H4 (cell line): ENCODE measurements at places on chromosomes 5 and 9. TPM values are rescaled to one million over a fixed set of nuclear protein-coding genes. Genes with fewer than 3 reads are reported as not detected.

DNA sequence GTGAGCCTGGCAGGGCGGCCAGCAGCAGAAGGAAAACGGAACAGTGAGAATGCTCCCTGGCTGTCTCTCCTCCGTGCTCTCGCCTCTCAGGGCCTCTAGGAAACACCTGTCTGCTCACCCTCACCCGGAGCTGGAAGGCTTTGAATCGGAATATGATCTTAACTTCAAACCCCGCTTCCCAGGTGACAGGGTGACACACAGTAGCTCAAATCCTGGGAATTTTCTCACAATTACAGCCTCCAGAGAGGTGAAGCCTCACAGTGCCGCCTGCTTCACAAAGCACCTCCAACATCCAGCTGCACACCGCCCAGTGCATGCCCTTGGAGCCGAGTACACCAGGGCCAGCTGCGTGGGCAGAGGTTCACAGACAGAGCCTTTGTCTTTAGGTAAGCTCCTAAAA, 12.5 kb downstream of the SEC16A start:
- no peak for DNase-seq

- DNase-seq, result peak; percentile 97
Observed at GRCh38 chr5:39760385-39761198, 335.8 kb upstream of the DAB2 start.

DNA sequence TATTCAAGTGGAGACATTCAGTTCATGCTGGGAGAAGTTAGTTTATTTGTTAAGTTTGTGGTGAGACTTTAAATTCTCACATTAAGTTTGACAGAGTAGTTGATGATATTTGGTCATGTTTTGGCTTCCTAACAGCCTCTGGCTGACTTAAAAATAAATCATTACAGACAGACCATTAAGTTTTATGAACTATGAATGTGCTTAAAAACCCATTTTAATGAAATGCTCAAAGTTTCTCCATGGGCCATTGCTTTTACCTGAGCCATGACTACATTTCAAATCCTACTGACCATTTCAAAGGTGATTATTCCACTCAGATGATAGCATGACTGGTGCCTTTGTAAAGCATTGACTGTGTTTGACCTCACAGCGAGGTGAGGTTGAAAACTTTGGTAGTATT, 192.7 kb downstream of the LRRC70 start:
- no peak for DNase-seq

GRCh38 chr5:178287791-178288105, 55.1 kb upstream of the PHYKPL start:
- no peak for DNase-seq

DNA sequence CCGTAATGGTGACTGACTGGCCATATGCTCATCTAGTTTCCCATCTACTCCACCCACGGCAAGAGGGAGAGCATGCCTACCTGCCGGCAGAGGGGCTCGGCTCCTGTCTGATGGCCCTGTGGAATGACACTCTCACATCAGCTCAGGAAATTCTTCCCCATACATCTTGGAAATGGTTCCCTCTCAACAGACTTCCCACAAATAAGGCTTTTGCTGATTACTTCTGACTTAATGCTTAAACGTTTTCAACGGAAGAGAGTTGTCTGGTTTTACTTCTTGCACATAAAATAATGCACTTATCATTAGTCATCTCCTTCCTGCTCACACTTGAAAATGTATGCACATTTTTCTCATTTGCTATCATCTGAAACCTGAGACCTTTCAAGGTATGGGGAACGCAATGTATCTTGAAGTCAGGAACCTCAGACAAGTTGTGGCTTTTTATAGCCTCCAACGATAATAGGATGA, 129.5 kb downstream of the TTLL11 start:
- no peak for DNase-seq

DNA sequence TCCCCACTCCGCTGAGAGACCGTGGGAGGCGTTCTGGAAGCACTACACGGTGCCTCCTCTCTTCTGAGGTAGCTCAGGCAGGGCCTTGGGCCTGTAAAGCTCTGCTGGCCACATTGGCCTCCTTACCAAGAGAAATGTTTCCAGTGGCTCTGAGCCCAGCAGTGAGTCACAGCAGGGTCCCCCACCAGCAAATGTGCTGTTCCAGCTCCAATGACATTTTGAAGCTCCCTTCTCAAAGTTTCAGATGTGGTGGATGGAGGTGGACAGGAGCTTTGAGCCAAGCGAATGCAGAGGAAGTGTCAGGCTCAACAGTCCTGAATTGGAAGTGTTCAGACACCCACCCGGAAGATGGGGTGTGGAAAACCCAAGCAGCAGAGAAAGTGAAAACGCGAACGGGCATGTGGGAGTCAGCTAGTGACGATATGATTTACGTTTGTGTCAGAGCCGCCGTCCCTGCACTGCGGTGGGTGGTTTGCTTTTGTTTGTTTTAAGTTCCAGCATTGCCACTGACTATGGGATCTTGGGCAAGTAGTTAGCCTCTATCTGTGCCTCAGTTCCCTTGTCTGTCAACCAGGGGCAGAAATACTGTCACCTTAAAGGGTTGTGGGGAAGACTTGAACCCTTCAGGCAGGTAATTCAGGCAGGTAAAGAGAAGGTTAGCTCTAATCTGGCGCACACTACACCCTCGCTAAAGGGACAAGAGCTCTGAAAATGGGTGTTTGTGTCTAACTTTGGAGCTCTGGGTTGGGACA, 38.2 kb downstream of the C5orf15 start:
- DNase-seq, result peak; percentile 56

GRCh38 chr5:177479774-177480173, 6.3 kb upstream of the DBN1 start:
- no peak for DNase-seq

- DNase-seq, result no peak
Observed at GRCh38 chr5:176564002-176564401, 14.9 kb downstream of the CDHR2 start.

- DNase-seq, result no peak
Observed at GRCh38 chr9:134472256-134472655, 146.0 kb downstream of the RXRA start.

DNA sequence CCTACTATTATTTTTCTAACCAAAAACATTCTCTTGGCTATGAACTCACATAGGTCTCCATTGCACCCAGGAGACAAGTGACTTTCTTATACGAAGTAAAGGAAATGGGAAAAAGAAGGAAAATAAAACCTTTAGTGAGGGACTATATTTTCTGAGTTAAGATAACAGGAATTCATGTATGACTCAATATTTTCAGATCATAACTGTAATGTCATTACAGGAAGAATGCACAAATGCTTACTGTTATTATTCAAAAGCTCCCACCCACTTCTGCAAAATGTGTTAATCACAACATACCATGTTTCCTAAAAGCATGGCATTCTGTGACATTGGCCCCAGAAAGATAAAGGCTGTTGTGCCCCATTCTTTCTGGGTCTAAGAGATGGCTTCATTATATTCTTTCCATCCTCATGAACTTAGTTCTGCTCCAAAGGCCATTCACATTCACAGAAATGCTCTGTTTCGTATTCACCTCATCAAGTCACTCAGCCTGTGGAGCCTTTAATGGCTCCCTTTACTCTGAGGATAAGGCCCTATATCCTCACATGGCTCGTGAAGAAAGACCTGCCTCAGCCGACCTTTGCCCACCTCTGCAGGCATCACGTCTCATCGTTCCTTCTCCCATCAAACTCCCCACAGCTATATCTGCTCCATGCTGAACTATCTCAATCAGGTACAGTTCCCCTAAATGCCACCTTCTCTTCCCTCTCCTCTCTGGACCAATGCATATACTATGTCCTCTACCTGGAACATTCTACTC, 77.0 kb downstream of the ABCA1 start:
- no peak for DNase-seq

DNA sequence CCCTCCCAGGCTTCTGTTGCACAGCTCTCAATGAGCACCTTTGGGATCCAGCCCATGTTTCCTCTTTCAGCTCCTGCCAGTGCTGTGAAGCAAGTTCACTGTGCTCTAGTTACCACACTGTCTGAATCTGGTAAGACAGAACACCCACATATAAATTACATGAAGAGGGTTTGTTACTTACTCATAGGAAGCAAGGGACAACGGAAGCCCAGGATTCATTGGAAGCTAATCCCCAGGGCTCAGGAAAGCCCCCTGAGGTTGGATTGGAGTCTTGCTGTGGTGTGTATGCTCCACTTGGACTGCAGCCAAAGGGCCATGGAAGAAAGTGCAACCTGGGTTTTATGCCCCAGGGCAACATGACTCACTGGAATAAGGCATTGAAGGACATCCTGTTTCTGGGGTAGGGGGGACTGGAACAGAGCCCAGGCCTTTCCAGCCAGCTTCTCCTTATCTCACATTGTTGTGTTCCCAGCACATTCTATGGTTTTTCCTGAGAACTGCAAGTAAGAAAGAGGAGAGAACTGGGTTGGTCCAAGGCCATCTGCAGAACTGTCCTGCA, 15.6 kb upstream of the CLK4 start:
- DNase-seq, result peak; percentile 100

DNA sequence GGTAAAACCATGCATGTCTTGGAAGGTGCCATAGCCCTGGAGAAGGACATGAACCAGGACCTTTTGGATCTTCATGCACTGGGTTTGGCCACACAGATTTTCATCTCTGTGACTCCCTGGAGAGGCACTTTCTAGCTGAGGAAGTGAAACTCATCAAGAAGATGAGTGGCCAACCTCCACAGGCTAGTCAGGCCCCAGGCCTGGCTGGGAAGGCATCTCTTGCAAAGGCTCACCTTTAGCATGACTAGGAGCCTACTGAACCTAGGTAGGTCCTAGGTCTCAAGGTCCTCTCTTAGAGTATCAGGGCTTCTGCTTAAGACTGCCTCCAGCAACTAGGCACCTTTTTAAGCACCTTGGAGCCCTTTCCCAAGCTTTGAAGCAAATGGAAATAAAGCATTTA, 1448.7 kb upstream of the ACO1 start:
- DNase-seq, result no peak

- peak; percentile 74 for DNase-seq
Observed at GRCh38 chr5:112109331-112110007, 309.6 kb downstream of the EPB41L4A start.

- DNase-seq, result peak; percentile 12
Observed at GRCh38 chr5:83764101-83764500, 43.4 kb upstream of the HAPLN1 start.

DNA sequence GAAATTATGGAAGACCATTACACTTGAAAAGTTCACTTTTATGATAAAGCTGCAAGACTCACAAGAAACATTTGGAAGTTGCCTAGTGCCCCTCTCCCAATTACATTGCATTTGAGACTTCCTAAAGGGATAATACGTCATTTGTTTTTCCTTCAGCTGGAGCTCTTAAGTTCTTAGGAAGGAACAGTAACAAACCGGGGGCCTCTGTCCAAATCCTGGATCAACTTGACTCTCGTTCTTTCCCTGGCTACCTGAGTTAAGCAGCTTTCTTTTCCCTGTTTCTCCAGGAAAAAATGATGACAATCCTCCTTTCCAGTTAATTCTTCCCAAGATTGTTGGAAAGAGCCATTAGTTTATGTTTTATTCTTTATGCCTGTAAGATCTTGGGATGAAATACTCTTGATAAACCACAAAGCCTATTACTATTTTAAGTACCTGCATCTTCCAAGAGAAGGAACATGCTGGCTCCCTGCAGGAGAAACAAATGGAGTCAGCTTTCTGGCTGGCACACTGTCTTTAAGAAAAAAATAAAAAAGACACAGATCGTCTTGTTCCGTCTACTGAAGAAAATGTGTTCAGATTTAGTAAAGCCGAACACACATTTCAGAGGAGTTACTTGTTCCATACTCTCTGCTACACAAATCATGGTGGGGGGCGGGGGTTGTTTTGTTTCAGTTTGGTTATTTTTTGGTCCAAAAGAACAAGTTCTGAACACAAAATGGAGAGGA, 297.9 kb downstream of the EFNA5 start:
- no peak for DNase-seq

The SLC45A2 gene
- not detected in 2 replicates for total RNA-seq

The DHFR gene
- 64.4 and 77.7 TPM in 2 replicates for total RNA-seq

The GABBR2 gene
- 0.37 and 0.91 TPM in 2 replicates for total RNA-seq

The SMIM33 gene
- total RNA-seq, result not detected in 2 replicates

The IDNK gene
- 1.9 and 3.8 TPM in 2 replicates for total RNA-seq

The NUDT12 gene
- 9.9 and 15.9 TPM in 2 replicates for total RNA-seq

The CATSPER3 gene
- 0.08 TPM in 1 of 2 replicates, not detected in the other for total RNA-seq

The MELK gene
- total RNA-seq, result 78.6 and 94.5 TPM in 2 replicates

The SNCAIP gene
- total RNA-seq, result 0.91 and 1.7 TPM in 2 replicates
